ENCODE measurements at places on chromosomes 13 and 19. TPM values are rescaled to one million over a fixed set of nuclear protein-coding genes. Genes with fewer than 3 reads are reported as not detected.
A peak's percentile ranks its signal among the peaks of the same experiment; 100 is the strongest.

- DNase-seq, result peak; percentile 68
These were observed 103.8 kb downstream of the FGF14 start for GRCh38 chr13:102298051-102298450.

- DNase-seq, result no peak
These were observed 29.7 kb upstream of the SOHLH2 start for GRCh38 chr13:36244073-36244472.

Gene PNMA8A
- 2.1 TPM for total RNA-seq

GRCh38 chr13:80196756-80197155 lies 144.2 kb downstream of the SPRY2 start:
- DNase-seq, result no peak

DNA sequence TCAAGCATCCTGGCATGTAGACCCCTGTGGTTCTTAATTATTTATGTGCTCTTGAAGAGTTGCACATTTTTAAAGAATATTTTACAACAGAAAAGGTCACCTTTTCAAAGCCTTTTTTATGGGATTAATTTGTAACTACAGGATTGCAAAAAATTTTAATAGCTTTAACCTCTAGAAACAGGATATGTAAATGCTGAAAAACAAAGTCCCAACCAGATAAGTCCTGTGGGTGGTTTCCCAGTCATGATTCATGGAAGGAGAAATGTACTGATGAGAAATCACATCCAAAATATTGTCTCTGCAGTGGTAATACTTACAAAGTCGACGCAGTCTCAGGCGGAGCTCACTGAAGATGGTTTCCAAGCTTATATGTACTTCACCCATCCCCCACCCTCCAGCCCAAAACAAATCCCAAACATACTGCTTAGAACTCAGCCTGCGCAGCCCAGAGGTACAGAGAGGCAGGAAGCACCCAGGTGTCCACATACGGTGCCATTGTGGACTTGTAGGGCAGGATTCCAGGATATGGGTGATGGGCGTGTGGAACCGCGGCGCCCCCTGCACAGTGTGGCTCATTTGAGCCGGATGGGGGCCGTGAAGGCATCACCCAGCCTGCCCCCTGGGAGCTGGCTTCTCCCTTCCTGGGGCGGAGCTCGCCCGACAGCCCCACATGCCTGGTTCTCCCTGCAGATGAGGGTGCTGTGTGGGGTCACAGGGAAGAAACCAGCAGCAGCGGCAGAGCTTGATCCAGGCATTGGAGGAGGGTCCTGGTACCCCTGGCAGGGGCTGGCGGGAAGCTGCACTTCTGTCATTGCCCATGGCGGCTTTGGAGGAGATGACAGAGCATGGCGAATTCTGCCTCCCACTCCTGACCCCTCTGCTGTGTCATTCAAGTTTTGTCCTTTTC lies 101.2 kb downstream of the ATP11A start:
- peak; percentile 59 for DNase-seq

- DNase-seq, result no peak
These were observed 205.1 kb upstream of the STARD13 start for GRCh38 chr13:33490461-33491327.

DNA sequence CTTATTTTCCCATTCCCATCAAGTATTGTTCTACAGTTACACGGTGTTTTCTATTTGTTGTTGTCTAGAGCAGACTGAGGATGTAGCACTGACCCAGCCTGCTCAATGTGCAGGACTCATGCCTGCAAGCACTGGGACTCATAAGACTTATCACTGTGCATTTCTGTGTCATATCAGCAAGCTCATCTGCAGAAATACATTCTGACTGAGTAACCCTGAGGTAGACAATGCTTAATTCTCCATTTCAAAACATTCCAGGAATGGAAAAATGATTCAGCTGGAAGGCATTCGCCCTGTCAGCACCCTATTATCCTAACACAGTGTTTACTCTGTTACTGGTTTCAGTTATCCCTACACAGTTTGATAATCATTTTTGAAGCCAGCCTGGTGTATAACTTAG lies 2506.4 kb downstream of the PCDH9 start:
- DNase-seq, result no peak

DNA sequence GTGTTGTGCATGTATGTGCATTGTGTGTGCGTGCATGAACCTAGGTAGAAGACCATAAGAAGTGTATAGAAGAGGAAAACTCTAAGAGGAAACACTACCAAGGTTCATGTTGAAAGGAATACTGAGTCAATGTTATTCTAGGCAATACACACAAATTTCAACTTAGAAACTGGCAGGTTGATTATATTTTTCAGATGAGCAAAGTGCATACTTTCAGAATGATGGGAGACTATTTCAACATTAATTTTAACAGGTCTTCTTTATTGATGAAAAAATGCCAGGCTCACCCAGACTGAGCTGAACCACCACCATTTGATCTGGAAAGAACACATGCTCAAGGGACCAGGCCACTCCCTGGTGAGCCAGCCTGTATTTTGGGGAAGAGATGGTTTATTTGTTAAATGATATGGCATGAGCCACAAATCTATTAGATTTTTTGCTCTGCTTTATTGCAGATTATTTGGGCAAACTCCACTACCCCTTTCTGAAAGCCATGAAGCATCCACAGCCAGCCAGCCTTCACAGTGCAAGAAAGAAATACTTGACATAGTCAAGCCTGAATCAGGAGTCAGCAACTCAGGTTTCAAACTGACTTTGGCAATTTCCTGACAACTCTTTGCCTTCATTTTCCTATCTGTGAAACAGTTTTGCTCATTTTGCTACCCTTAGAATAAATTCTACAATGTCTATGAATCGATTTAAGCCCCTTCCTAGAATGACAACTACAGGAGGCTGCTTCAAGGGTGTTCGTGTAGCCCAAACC lies 368.9 kb downstream of the COG6 start:
- DNase-seq, result no peak

DNA sequence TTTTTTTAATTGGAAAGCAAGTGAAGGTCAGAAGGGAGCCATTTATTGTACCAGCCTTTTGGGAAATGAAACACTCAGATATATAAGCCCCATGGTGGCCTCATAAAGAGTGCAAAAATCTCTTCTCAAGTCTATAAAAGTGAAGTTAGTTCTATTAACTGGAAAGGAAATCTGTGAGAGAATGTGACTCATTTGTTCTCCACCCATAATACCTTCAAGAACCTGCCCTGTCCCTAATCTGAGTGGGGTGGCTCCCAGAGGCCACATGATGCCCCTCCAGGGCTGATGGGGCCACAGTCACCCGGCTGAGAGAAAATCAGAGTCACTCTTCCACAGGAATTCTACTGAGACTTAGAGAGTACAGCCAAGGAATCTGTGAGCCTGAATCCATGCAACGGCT lies 65.8 kb upstream of the SERP2 start:
- no peak for DNase-seq

DNA sequence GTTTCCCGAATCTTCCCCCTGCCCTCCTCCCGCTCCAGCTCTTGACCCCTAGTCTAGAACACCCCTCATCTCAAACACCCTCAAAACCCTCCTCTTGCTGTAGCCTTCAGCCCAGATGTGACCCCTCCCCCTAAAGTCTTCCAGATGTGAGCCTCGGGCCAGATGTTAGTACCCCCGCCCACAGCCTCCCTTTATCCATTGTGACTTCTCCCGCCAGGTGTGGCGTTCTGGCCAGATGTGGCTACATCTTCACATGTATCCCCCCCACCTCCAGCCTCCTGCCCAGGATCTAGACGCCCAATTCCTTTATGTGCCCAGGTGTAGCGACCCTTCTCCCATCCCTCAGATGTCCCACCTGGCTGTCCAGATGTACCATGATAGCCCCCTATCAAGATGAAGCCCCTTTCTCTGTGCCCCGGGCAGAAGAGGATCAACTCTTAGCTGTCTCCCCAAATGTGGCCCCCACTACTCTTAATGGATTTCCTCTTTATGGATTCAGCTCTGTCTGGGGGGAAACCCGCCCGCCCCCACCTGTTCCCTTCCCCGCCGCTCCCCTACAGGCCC lies 517 bp upstream of the LTBP4 start:
- peak; percentile 62 for DNase-seq

- peak; percentile 90 for DNase-seq
These were observed 14.5 kb upstream of the SIGLEC14 start for GRCh38 chr19:51660975-51661600.

DNA sequence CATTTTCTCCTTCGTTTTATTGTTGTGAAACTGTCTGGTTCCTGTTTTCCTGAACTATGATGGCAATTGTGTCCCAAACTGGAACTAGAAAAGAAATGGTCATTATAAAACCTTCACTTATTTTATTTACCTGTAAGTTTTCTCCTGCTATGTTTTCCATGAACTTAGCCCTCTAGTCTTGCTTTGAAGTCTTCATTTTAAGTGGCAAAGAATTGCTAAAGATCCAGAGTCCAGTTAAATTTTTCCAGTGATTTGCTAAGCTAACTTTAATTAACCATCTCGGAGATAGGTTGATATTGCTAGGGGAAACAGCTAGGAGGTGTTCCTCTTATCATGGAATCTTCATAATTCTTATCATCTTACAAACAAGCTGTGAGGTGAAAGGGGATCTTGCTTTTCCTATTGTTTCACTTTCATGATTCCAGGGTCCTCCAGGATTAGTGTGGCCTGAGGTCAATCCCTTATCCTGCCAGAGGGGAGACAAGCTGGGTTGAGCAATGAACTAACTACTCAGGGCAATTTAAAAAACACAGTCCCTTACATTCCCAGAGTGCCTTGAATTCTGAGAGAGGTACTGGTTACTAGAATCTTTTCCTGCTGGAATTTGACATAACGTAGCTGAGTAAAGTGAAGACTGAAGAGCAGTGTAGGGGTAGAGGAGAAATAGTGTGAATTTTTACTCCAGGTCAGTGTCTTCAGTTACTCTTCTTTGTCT lies 112.5 kb downstream of the ESD start:
- no peak for DNase-seq

Gene ZNF837
- 4.4 TPM for total RNA-seq

Gene PCP2
- total RNA-seq, result not detected

DNA sequence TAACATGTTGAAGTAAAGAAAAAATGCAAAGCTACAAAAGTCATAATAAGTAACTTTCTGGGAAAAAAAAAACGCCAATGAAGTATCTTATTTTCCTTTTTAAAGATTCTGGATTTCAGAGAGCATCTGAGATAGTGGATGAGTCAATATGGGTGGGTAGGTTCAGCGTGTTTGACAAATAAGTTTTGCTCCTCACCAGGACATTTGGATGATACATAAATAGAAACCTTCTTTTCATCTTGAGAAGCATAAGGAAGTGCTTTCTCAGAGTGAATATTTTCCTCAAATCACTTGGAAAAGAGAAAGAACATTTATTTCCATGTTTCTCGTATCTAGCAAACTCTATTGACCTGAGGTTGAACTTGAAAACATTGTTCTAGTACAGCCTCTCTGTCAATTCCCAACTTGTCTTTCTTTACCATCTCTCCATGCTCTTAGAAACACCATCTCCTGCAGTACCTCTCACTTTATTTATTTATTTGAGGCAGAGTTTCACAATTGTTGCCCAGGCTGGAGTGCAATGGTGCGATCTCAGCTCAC lies 463.2 kb downstream of the KLF5 start:
- no peak for DNase-seq

DNA sequence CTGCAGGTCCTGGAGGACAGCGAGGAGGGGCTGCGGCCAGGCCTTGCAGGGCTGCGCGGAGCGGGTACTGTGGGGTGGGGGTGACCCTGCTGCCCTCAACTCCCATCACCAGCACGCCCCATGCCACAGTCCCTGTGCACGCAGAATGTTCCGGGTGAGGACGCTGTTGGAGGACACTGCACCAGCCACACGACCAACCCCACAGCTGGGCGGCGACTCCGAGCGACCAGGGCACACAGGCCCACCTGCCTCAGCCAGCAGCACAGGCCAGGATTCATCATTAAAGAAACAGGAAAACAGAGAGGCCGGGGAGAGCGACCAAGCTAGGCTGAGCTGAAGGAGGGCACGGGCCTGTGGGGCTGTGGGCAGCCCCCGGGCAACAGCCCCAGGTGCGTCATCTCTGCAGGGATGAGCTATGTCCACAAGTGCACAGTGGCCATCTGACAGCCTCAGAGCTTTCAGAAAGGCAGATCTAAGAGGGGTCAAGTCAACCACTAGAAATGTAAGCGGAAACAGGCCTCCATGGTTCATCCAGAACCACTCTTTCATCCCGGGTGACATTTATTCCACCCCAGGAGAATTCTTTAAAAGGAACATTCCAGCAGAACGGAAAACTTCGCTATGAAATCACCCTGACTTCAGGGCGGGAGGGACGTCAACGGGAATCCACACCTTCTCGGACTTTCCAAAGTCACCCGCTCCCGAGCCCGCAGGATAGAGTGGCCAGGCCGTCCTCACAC lies 1.5 kb downstream of the GAS6 start:
- peak; percentile 89 for DNase-seq

Gene GRK1
- total RNA-seq, result not detected

Gene EPS8L1
- 1.1 TPM for total RNA-seq

- no peak for DNase-seq
These were observed 34.4 kb downstream of the ZNF568 start for GRCh38 chr19:36950335-36951119.

Gene PEG3
- 1.2 TPM for total RNA-seq

DNA sequence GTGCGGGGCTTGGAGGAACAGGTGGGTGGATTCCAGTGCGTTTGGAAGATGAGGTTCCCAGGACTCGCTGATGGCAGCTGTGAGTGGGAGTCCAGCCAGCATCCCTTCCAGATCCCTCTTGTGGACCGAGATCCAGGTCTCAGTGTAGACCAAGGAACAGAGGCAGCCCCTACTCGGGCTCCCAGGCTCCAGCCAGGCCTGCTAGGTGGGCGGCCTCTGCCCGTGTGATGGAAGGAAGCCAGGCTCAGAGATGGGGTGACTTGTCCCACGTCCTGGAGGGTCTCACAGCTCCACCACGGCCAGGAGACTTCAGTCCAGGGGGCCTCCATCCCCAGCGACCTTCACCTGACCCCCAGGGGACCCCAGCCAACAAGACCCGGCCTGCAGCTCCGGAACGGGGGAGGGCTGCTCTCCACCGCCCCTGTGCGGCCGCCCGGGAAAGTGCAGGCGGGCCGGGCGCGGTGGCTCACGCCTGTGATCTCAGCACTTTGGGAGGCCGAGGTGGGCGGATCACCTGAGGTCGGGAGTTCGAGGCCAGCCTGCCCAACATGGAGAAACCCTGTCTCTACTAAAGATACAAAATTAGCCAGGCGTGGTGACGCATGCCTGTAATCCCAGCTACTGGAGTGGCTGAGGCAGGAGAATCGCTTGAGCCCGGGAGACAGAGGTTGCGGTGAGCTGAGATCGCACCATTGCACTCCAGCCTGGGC lies 729 bp upstream of the MADCAM1 start:
- peak; percentile 95 for DNase-seq

DNA sequence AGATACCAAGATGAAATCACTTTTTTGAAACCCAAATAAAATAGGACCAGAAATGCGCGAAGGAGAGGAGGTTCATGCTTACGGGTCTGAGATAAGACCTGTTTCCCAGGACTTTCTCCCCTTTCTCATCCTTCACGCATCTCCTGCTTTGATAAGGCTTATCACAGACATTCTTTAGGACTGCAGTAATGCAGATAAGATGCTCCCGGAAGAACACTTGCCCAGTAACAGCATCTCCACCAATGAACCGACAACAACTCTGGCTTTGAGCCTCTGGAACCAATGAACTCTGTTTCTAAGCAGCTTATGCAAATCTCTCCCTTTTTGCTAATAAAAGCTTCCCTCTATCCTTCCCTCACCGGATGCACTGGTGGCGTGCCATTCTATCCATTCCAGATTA lies 783.4 kb upstream of the ARGLU1 start:
- DNase-seq, result no peak

All from osteoblast (primary cell).